NCI-H1694 (cell line): ENCODE measurements at places on chromosomes 12 and 14.

DNA sequence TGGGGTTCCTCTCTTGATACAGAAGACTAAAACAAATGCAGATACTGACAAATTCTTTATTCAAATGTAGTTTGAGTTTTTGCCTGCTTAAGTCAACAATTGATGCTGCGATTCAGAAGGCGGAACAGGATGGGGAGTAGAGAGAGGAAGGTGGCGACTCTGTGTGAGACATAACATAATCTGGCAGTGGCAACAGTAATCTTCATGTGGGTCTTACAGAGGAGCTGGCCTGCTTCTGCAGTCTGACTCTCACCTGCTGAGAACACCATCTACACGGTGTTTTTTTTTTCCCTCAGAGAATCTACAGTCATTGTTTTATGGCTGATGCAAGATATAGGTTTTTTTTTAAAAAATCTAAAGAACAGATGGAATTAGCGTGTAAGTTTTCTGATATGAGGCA is 10.1 kb downstream of the CCDC92 start:
- DNase-seq: no peak

- no peak for DNase-seq
These were observed 57.6 kb upstream of the CRACR2A start for GRCh38 chr12:3810540-3810939.

GRCh38 chr14:78070344-78070743 is 99.8 kb upstream of the NRXN3 start:
- DNase-seq: no peak

DNA sequence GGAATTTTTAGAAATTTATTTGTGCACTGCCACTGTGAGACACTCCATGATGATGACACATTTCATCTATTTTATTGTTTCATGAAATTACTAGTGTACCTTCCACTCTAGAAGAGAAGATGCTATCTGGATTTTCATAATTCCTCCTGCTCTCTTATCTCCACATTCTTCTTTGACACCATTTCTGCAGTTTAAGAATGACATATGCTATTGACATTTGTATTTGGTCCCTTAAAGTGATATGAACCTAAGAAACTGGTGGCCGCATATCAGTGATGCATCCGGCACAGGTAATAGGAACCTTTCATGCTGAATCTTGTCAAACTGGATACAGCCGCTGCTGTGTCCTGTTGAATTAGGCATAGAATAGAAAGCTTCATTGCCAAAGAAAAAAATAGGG is 696.3 kb downstream of the TMEM121 start:
- DNase-seq: no peak

GRCh38 chr12:47773858-47774580 is 981 bp downstream of the SLC48A1 start:
- no peak for DNase-seq

GRCh38 chr14:75549169-75549568 is 26.9 kb downstream of the BATF start:
- no peak for DNase-seq

DNA sequence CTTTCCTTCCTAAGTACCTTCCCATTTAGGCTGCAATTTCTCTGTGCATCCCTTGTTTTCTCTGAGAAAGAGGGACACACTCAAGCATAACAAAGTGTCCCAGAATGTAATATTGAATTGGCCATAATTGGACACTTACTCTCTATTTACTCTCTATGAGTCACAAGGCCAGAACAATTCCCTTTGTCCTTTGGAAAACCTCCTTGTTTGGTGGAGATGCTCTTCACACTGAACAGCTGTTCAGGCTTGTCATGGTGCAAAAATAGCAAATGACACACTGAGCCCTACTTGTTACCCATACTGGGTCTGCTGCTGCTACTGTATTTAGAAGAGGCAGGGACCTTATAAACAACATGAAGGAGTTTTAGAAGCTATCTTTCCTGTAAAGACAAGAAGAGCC is 1590.5 kb upstream of the TMEM132C start:
- DNase-seq: no peak

- no peak for DNase-seq
These were observed 3.5 kb downstream of the CISTR start for GRCh38 chr12:53748072-53748840.

DNA sequence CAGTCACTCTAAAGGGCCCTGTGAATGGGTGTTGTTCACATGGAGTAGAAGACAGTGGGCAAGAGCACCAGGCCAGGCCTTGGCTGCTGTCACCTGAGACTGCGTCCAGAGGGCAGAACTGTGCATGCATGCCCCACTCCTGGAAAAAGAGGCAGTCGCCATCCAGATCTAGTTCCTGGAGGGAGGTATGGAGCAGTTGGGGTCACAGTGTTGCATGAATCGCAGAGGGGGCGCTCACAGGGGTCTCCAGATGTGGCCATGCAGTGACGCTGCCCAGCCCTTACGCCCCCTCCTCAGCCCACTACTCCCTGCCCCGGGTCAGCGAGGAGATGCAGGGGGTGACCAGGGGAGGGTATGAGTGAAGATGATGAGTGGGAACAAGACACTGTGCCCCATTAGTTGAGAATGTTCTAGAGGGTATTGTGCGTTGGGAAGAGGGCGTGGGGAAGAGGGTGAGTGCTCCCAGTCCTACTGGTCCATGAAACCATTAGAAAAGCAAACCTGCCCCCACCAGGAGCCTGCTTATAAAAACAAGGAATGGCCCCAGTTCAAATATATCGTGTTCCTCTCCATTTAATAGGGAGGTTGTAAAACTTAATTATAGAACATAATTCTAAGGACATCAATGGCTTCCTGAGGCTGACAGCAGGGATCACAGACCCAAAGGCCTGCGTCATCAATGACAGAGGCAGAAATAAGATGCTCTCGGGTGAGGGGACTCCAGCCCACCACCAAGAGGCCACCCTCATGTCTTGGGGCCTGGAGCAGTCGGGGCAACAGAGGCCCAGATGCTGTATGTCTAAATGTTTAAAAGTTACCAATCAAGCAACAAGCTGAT is 32.2 kb upstream of the BCL7A start:
- DNase-seq: no peak
